HCEC 1CT (cell line): ENCODE measurements at places on chromosomes 7 and 10.

GRCh38 chr7:19587291-19587690 lies 121.5 kb downstream of the POLR1F start:
- no peak for DNase-seq

DNA sequence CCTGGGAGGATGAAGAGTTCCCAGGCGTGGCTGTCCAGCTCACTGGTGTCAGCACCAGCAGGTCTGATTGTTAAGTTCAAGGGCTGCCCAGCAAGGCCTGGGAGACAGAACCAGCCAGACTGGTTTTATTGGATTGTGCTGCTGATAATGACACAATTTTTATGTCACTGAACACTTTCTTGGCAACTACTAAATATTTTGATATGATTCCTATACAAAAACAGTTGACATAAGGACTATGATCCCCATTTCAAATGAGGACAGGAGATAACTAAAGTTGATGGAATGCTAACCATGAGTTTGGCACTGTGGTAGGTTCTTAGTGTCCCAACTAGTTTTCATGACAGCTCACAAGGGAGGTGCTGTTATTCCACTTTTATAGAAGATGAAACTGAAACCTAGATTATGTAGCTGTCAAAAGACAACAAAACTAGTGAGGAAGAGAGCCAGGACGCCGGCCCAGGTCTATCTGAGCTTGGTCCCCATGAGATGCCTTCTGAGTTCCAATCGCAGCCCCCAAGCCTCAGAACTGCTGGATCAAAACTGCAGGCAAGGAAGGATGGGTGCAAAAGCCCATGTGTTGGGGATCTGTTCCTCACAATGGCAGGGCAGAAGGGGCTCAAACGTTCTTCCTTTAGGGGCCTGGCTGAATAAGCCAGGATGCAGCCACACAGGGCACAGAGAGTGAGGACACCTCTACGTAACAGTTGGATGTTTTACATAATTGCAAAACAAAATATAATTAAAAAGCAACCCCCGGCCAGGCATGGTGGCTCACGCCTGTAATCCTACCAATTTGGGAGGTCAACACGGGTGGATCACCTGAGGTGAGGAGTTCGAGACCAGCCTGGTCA lies 52.8 kb downstream of the COBL start:
- no peak for DNase-seq

DNA sequence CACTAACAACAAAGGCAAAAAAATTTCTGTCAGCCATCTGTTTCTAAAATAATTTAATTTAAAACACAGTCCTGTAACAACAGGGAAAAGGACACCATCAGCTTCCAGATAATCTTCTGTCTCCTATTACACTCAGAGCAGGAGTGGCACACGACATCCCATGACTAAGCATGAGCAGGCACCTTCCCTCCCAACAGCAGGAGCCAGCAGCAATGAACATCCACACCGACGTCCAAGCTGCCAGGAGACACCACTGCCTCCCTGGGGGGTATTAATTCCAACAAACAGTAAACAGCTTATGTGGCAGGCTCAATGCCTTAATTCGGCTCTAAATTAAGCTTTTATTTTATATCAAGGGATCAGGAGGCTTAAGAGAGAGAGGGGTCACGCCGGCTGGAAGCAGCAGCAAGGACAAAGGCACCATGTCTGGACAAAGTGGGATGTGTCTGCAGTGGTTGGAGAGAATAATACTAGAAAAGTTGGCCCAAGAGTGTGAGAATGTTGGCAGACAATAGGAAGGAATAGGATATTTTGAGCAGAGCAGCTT lies 45.7 kb downstream of the KIAA1549 start:
- DNase-seq, result peak; percentile 74

- DNase-seq, result no peak
Observed at GRCh38 chr10:929960-930624, 1.4 kb downstream of the LARP4B start.

DNA sequence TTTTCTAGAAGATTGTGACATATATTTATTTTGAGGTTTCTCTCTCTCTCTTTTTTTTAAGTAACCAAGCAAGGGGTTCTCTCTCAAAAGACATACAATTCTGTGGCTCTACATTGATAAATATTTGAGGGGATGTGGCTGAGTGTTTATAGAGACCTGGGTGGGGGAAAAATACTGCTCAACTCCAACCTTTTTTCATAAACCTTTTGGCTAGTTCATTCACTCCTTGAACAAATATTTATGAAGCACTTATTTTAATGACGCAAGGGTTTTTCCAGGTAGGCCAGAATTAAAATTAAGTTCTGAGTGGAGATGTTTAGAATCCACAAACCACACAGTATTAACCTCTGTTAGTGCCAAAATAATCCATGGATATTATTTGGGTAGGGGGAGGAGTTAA lies 100.2 kb downstream of the PTPRE start:
- no peak for DNase-seq

DNA sequence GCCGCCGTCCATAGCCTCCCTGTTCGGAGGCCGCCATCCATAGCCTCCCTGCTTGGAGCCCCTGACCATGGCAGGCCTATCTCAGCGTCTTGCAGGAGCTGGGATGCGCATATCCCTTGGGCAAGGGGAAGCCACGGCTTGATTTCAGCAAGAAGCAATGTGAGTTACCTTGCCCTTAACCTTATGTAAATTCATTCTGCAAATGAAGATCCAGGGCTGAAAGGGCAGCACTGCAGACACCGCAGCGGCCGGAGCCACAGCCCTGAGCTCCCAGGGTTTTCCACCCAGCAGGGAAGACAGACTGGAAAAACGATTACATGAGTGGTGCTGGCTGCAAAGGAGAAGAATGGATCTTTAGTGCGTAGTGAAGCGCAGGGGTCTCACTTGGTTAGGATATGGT lies 95.8 kb downstream of the SEC61G start:
- DNase-seq, result no peak

- DNase-seq, result no peak
Observed at GRCh38 chr10:122198631-122199030, 72.5 kb upstream of the BTBD16 start.

GRCh38 chr10:126734967-126735366 lies 64.5 kb upstream of the C10orf90 start:
- DNase-seq, result no peak

- no peak for DNase-seq
Observed at GRCh38 chr7:24462984-24463383, 110.3 kb upstream of the PALS2 start.

GRCh38 chr7:151693140-151693539 lies 173.4 kb upstream of the RHEB start:
- DNase-seq, result no peak

DNA sequence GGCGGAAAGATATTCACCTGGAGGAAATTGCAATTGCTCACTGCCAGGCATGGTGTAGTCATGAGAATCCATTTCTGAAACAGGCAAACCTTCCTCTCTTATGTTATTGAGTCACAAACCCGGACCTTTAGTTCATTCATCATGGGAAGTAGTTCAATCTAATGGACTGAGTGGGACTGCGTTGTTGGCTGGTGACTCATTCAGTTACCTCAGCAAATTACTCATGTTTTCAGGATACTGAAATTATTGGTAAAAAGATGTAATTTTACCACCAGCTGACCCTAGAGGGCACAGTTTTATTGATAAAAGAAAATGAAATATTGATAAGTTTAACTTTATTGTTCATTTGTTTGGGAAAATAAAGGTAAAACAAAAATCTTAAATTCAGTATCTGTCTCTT lies 1194.4 kb upstream of the SORCS1 start:
- peak; percentile 99 for DNase-seq

DNA sequence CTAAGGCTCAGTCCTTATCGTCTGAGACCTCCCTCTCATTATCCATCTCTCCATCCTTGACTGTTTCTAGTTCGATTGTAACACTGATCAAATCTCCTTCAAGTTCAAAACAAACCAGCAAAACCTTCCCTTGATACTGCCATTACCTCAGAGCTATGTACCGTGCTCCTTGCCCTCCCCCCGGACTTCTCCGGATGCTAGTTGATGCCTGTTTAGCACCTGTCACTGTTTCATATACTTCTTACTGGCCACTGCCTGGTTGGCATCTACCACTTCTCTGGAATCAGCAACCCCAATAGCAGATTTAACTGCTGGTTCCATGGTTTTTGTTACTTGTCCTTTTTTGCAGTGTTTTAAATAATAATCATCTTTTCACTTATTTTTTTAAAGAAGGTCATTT lies 64.1 kb downstream of the BMPR1A start:
- DNase-seq, result no peak

DNA sequence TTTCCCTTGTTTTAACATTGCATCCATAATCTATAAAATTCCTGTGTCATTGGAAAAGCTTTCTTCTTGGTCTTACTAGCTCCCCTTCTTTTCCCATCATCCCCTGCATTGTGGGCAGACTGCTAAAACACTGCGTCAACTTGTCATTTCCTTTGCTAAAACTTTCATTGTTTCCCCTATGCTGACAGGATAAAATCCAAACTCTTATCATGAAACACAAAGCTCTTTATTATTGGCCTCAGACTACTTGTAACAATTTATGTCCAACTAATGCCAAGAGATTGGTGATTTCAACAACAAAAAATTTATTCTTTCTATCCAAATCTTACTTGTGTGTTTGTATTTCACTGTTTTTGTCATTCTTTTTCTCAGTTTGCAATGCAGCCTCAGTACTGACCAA lies 339.1 kb downstream of the HGF start:
- DNase-seq, result no peak

DNA sequence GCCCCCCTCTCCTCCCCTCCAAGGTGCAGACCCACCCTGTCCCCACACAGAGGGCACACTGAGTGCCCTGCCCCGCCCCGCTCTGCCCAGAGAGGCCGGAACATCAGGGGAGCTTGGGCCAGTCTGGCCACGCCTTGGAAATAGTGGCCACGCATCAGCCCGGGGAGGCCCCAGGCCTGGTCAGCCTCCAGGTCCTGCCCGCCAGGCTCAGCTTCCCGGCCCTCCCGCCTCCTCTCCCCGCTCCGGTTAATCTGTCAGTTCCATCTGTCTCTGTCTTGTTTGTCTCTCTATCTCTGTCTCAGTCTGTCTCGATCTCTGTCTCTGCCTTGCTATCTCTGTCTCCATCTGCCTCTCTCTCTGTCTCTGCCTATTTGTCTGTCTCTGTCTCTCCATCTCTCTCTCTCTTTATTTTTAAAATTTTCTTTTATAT lies 28.9 kb upstream of the TNRC18 start:
- DNase-seq, result no peak

- DNase-seq, result no peak
Observed at GRCh38 chr7:107593025-107593410, 13.0 kb downstream of the BCAP29 start.

- no peak for DNase-seq
Observed at GRCh38 chr7:29969738-29970137, 19.9 kb downstream of the SCRN1 start.

DNA sequence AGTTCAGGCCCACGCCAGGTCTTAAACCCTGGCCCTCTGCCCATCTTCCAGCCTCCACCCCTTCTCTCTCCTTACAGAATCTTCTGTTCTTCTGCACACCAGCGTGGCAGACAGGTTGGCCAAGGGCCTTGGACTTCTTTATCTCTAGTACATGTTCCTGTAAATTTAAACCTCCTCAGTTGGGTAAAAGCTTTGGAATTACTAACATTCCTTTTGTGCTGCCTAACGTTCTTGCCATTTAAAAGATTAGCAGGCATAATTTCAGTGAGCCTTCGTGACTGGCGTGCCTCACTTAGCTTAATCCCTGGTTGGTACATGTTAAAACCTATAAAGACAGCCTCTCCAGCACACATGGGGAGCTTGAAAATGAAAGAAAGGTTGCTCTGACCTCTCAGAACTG lies 192.2 kb downstream of the CUX1 start:
- DNase-seq, result no peak

GRCh38 chr7:150903606-150904005 lies 51.3 kb downstream of the AOC1 start:
- peak; percentile 69 for DNase-seq

DNA sequence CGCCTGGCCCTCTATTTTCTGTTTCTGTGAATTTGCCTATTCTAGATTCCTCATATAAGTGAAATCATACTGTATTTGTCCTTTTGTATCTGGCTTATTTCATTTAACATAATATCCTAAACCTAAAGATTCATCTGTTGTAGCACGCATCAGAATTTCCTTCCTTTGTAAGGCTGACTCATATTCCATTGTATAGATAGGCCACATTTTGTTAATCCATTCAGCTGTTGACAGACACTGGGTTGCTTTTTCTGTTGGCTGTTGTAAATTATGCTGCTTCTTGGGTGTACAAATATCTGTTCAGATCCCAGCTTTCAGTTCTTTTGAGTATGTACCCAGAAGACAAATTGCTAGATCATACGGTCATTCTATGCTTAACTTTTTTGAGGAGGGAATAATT lies 28.8 kb upstream of the CUL1 start:
- no peak for DNase-seq

DNA sequence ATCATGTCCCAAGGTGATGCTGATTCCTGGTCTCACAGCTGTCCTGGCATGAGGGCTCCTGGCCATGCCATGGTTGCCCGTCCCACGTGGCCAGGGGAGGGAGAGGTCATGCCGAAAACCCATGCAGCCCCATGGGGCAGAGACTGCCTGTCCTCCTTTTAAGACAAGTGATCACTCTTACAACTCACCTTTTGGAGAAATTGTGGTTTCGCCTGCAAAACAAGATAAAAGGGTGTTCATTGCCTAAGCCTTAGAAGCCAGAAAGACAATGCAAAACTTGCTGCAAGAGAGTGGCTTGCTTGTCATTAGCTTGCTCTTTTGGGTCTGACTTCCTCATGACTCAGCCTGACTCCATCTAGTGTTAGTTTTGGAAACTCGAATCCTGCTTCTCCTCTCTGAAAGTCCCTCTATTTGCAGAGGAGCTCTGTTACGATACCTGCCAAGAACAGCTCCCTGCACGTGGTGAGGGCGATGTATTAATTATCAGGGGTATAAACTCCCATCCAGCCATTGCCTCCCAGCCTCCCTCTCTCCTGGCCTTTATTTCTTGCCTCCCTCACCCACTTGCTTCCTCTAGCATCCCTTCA lies 26.7 kb downstream of the TMEM273 start:
- DNase-seq, result peak; percentile 57

DNA sequence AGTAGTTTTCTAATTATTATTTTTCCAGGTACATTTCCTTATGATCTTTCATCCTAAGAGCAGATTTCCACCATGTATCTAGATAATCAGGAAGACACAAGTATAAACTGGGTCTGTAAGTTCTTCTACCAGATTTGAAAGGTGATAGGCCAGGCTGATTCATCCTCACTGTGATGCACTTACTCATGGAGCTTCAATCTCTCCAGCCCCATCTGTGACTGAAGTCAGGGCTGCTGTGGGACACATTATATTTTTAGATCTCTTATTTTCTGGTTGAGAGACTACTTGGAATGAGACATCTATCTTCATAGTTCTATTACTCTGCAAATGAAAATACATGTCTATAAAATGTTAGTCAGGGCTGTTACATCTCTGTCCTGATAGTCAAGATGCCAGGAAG lies 85.5 kb upstream of the SLC25A13 start:
- DNase-seq, result peak; percentile 77
